ENCODE measurements at places on chromosomes 1 and 21. TPM values are rescaled to one million over a fixed set of nuclear protein-coding genes. Genes with fewer than 3 reads are reported as not detected.

DNA sequence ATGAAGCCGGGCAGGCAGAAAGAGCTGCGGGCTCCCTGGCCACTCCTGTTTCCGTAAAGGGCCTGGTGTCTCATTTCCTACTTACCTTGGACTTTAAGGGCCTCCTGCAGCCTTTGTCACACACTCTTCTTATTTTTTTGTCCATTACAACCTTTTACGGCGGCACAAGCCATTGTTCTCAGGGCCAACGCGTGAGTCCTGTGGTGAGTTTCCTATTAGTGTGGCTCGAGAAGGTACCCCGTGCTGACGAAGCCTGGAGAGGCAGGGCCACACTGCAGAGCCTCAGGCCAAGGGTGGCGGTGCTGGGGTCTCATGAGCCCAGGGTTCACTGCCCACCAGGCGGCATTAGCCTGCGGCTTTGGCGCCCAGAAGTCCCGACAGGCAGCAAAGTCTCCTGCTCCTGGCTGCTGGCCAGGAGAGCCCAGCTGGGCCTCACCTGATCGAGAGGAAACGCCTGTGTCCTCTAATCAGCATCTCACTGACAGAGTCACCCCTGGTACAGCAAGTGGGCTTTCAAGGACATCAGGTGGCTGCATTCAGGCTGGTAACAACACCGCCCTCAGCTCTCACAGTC, 62.0 kb downstream of the SIK1 start:
- no peaks in the 10 kb centered on the region for H3K4me1 ChIP-seq
- no peak for DNase-seq
- H3K27ac ChIP-seq: no peak overlapping the region
- no peak overlapping the region for H3K4me3 ChIP-seq
- H3K27me3 ChIP-seq: no peaks in the 10 kb centered on the region

- H3K36me3 ChIP-seq: no peaks in the 10 kb centered on the region
- no peak for DNase-seq
- no peaks in the 10 kb centered on the region for H3K4me1 ChIP-seq
- no peaks in the 10 kb centered on the region for H3K27me3 ChIP-seq
- no peak overlapping the region for H3K27ac ChIP-seq
Observed at GRCh38 chr1:145795257-145795881, 28.5 kb downstream of the RNF115 start.

DNA sequence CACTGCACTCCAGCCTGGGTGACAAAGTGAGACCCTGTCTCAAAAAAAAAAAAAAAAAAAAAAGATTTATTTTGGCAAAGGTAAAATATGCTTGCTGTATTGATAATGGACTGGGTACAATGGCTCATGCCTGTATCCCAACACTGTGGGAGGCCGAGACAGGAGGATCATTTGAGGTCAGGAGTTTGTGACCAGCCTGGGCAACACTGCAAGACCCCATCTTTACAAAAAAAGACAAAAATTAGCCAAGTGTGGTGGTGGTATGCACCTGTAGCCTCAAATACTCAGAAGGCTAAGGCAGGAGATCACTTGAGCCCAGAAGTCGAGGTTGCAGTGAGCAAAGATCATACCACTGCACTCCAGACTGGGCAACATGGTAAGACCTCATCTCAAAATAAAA, 6.3 kb downstream of the SF3A3 start:
- no peak for DNase-seq
- H3K36me3 ChIP-seq: peaks cover 18% of the 10 kb centered on the region
- H3K27me3 ChIP-seq: no peaks in the 10 kb centered on the region
- H3K4me3 ChIP-seq: no peak overlapping the region

GRCh38 chr1:25799935-25800702, at the start of gene SELENON:
TSS of gene SELENON (plus strand) at chr1:25800193. CDS start at chr1:25800231, 38 bp downstream.
- DNase-seq: peak; percentile 86
- no peaks in the 10 kb centered on the region for H3K27me3 ChIP-seq
- H3K36me3 ChIP-seq: no peaks in the 10 kb centered on the region
- H3K4me3 ChIP-seq: peak within 1 kb of the TSS; percentile 78
- H3K4me1 ChIP-seq: no peaks in the 10 kb centered on the region

Gene LMOD1
- total RNA-seq: 347 TPM

- H3K27me3 ChIP-seq: no peaks in the 10 kb centered on the region
- H3K4me3 ChIP-seq: no peak overlapping the region
- H3K27ac ChIP-seq: no peak overlapping the region
- no peaks in the 10 kb centered on the region for H3K36me3 ChIP-seq
Observed at GRCh38 chr1:68433395-68433794, 16.4 kb downstream of the RPE65 start.

DNA sequence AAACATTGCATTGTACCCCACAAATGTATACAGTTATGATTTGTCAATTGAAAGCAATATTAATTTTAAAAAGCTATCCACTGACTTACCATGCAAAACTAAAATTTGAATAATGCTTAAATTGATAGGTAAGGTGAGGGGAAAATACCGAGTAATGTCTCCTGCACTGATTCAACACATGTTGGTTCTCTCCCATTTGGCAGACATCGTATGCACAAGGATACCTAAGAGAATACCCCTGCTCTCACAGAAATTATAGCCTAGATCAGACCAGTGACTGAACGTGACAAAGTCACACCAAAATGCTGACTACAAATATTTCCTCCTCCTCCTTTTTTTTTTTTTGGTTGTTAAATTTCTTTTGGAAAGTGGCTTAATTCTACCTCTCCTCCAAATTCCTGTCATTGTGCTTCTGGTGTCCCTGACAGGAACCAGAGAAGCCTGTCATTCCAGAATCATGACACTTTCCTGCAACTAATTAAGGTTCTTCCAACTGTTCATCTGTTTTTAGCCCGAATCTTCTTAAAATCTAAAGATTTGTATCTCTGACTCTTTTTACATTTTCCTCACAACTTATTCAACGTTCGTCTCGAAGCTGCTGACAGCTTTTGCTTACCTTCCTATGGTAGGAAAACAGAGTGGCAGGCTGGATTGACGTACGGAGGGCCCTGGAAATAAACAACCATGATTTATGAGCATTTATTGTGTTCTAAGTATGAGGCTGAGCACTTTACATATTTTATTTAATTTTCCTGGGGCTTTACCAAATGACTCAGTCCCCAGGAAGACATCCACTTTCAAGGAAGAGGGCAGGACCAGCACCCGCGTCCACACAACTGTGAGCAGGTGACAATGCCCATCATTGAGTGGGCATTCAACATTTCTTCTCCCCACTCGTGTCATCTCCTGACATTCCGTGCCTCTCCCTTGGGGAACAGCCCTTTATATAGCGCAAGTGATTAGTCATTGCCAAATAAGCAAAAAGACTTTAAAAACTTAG, 57.9 kb upstream of the KCNE2 start:
- no peak overlapping the region for H3K4me3 ChIP-seq
- H3K36me3 ChIP-seq: no peaks in the 10 kb centered on the region
- H3K27ac ChIP-seq: no peak overlapping the region
- no peak for DNase-seq
- H3K4me1 ChIP-seq: peaks cover 2% of the 10 kb centered on the region

Gene GCSAML
- total RNA-seq: 0.81 TPM

DNA sequence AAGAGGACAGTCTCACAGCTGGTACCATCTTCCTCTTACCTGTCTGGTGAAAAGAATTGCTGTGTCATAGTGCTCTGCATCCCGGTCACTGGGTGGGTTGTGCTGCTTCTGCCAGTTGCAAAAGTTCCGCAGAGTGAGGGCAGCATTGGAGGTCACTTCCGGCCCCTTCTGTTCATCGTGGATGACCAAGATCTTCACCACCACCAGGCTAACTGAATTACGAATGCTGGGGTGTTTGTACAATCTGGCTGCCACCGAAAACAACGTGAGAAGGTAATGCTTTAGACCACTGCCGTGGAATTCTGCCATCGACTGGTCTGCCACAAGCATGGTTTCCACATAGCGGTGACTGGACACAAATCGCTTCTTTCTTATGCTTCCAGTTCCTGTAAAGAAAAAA, 2.9 kb downstream of the ADAMTS1 start:
- no peaks in the 10 kb centered on the region for H3K4me1 ChIP-seq
- DNase-seq: no peak
- H3K36me3 ChIP-seq: peaks cover 2% of the 10 kb centered on the region

GRCh38 chr1:12177999-12178441, 11.2 kb downstream of the TNFRSF1B start:
- no peak overlapping the region for H3K4me3 ChIP-seq
- DNase-seq: peak; percentile 88
- H3K27me3 ChIP-seq: no peaks in the 10 kb centered on the region
- H3K36me3 ChIP-seq: no peaks in the 10 kb centered on the region
- H3K27ac ChIP-seq: no peak overlapping the region
- H3K4me1 ChIP-seq: no peaks in the 10 kb centered on the region

Gene TCP10L
- 1.5 TPM for total RNA-seq

- DNase-seq: no peak
- no peaks in the 10 kb centered on the region for H3K27me3 ChIP-seq
- no peak overlapping the region for H3K4me3 ChIP-seq
- no peak overlapping the region for H3K27ac ChIP-seq
Observed at GRCh38 chr1:23026568-23026967, 7.3 kb downstream of the KDM1A start.

GRCh38 chr21:37877171-37877570, 39.1 kb downstream of the KCNJ6 start:
- H3K27ac ChIP-seq: no peak overlapping the region
- no peaks in the 10 kb centered on the region for H3K4me1 ChIP-seq
- H3K27me3 ChIP-seq: no peaks in the 10 kb centered on the region
- no peak overlapping the region for H3K4me3 ChIP-seq

Gene PERM1
- total RNA-seq: 0.49 TPM

DNA sequence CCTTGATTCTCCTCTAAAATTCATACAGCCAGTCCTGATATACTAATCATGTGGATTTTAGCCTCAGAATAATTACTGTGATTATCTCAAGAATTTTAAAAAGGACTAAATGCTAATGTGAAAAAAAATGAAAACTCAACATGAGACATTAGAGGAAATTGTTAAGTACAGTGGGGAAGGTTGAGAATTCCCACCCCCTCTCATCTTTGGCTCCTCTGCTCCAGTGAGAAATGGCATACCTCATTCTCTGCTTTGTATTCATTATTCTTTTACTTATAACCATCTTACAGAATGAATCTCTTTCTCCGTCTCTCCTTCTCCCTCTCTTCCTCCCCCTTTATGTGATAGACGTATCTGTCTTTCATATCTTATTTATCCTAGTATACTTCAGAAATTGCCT, 70.9 kb downstream of the DIRAS3 start:
- H3K4me1 ChIP-seq: peaks cover 8% of the 10 kb centered on the region
- no peaks in the 10 kb centered on the region for H3K36me3 ChIP-seq
- no peak overlapping the region for H3K27ac ChIP-seq
- no peak for DNase-seq
- H3K27me3 ChIP-seq: no peaks in the 10 kb centered on the region
